Cardiac atrium fibroblast (primary cell): ENCODE measurements at places on chromosomes 12 and 14. TPM values are rescaled to one million over a fixed set of nuclear protein-coding genes. Genes with fewer than 3 reads are reported as not detected.

Gene KLRF1
- total RNA-seq = not detected in 2 replicates

Gene GPR33
- total RNA-seq = not detected in 2 replicates

Gene PRPH
- 1.3 TPM in 1 of 2 replicates, not detected in the other for total RNA-seq

Gene BATF
- not detected in 2 replicates for total RNA-seq

Gene FSCB
- total RNA-seq = not detected in 2 replicates

Gene COX8C
- total RNA-seq = not detected in 2 replicates

Gene C3AR1
- not detected in 2 replicates for total RNA-seq

Gene NGB
- total RNA-seq = not detected in 2 replicates

Gene PPP4R4
- total RNA-seq = not detected in 2 replicates

Gene TMTC2
- total RNA-seq = 5.2 and 6.2 TPM in 2 replicates

Gene CAPRIN2
- 22.7 and 78.7 TPM in 2 replicates for total RNA-seq

Gene MEG3
- total RNA-seq = 90.9 and 165 TPM in 2 replicates

Gene TAOK3
- total RNA-seq = 7.9 and 8.6 TPM in 2 replicates

Gene OTX2
- not detected in 2 replicates for total RNA-seq

Gene TIMM9
- 26.4 and 70.0 TPM in 2 replicates for total RNA-seq

Gene SCNN1A
- under 0.01 and 2.6 TPM in 2 replicates for total RNA-seq

Gene NELL2
- total RNA-seq = not detected in 2 replicates

Gene KRT79
- total RNA-seq = not detected in 2 replicates

Gene NRIP2
- total RNA-seq = not detected in 2 replicates

Gene RNASE7
- total RNA-seq = not detected in 2 replicates

Gene CCDC175
- total RNA-seq = not detected in 2 replicates

Gene SPTB
- not detected in 2 replicates for total RNA-seq

Gene NPFF
- not detected in 2 replicates for total RNA-seq

Gene FNTB
- 11.4 and 12.5 TPM in 2 replicates for total RNA-seq

Gene KCNJ8
- 0.16 and 0.36 TPM in 2 replicates for total RNA-seq

Gene C12orf54
- not detected in 2 replicates for total RNA-seq

Gene ZDHHC22
- total RNA-seq = not detected in 2 replicates

Gene YARS2
- 20.6 and 21.7 TPM in 2 replicates for total RNA-seq

Gene IL25
- total RNA-seq = not detected in 2 replicates

Gene SLC25A29
- 35.6 and 66.6 TPM in 2 replicates for total RNA-seq

Gene KCNMB4
- 9.2 and 12.1 TPM in 2 replicates for total RNA-seq

Gene DPPA3
- total RNA-seq = not detected in 2 replicates

Gene FERMT2
- 164 and 195 TPM in 2 replicates for total RNA-seq

Gene DDX23
- total RNA-seq = 39.7 and 41.5 TPM in 2 replicates

Gene EMC9
- 14.4 and 27.4 TPM in 2 replicates for total RNA-seq

Gene NXPH4
- 13.7 and 23.3 TPM in 2 replicates for total RNA-seq

Gene LGMN
- total RNA-seq = 99.5 and 147 TPM in 2 replicates

Gene BDKRB2
- total RNA-seq = 0.18 and 0.32 TPM in 2 replicates

Gene NFATC4
- total RNA-seq = 40.0 and 41.9 TPM in 2 replicates

Gene SMIM41
- total RNA-seq = not detected in 2 replicates

Gene LRRC23
- total RNA-seq = 7.2 and 8.1 TPM in 2 replicates

Gene USP30
- total RNA-seq = 4.2 and 14.3 TPM in 2 replicates

Gene GSC
- total RNA-seq = not detected in 2 replicates

Gene GPR84
- not detected in 2 replicates for total RNA-seq

Gene OLR1
- total RNA-seq = not detected in 2 replicates

Gene PROX2
- total RNA-seq = not detected in 2 replicates

Gene LALBA
- not detected in 2 replicates for total RNA-seq

Gene PXN
- 78.2 and 84.7 TPM in 2 replicates for total RNA-seq
